Thoracic aorta (tissue), 2 donors: ENCODE measurements at places on chromosomes 7 and 10. TPM values are rescaled to one million over a fixed set of nuclear protein-coding genes. Genes with fewer than 3 reads are reported as not detected.
A peak's percentile ranks its signal among the peaks of the same experiment; 100 is the strongest.

GRCh38 chr10:114412907-114413797 is 8.8 kb upstream of the AFAP1L2 start:
- peak overlapping the region; percentile 40 for H3K27ac ChIP-seq
- H3K4me3 ChIP-seq = no peak overlapping the region
- H3K4me1 ChIP-seq = peaks cover 8% of the 10 kb centered on the region
- H3K27me3 ChIP-seq = no peaks in the 10 kb centered on the region
- no peaks in the 10 kb centered on the region for H3K36me3 ChIP-seq

GRID2IP gene
- 0.35 TPM for total RNA-seq

IL6 gene
- total RNA-seq = 151 TPM

GRCh38 chr7:102063690-102064180 is 222.9 kb upstream of the SH2B2 start:
- H3K4me1 ChIP-seq = peaks cover 5% of the 10 kb centered on the region
- no peak overlapping the region for H3K4me3 ChIP-seq
- H3K27ac ChIP-seq = no peak overlapping the region

GRCh38 chr7:45203936-45204445 is 46.4 kb downstream of the RAMP3 start:
- no peaks in the 10 kb centered on the region for H3K36me3 ChIP-seq
- DNase-seq = no peak
- no peaks in the 10 kb centered on the region for H3K27me3 ChIP-seq
- H3K4me3 ChIP-seq = no peak overlapping the region
